SJSA1 (cell line): ENCODE measurements at places on chromosomes 6 and 20. TPM values are rescaled to one million over a fixed set of nuclear protein-coding genes. Genes with fewer than 3 reads are reported as not detected.
A peak's percentile ranks its signal among the peaks of the same experiment; 100 is the strongest.

DNA sequence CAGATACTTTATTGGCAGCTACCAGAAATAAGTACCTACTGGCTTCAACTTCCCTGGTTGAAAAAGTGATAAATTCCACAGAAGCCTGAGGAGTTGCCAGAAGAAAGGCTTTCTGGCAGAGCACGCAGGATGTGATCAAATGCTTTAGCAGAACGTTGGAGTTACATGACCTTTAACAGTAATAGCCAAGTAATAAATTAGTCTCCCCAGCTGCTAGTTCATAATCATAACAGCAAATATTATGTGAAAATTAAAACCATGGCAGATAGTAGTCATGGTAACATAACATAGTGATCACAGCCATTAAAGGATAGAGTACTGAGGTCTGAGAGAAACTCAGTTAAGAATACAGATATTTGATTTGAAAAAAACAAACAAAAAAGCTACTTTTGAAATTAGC is 567.7 kb downstream of the ADGRB3 start:
- H3K27ac ChIP-seq = no peak overlapping the region
- no peak overlapping the region for H3K4me3 ChIP-seq
- no peaks in the 10 kb centered on the region for H3K27me3 ChIP-seq
- DNase-seq = no peak
- no peaks in the 10 kb centered on the region for H3K4me1 ChIP-seq
- H3K36me3 ChIP-seq = no peaks in the 10 kb centered on the region

DNA sequence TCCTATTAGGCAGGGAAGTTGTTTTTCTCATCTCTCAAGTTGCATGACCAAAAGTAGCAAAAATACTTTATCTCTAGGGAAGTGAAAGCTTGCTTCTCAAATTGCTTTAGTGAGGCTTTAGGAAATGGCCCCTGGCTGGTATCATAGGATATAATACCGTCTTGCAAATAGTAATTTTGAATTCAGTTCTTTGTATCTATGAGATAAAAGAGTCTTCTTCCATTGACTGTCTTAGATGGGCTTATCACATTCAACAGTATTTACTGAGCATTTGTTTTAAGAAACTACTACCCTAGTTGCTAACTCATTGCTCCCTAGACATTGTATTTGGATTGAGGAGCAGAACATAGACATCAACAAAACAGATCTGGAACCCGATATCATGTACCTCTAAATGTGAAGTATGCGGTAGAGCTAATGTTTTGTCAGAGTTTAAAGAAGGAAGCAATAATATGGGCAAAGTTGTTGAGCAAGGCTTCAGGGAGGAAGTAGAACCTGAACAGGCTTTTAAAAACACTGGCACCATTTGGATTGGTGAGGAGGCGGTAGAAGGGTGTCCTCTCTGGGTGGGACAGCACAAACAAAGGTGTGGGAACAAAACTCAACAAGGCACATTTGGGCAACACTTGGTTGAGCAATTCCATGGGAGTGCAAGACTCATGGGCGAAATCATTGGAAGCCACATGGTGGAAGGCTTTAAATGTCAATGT is 101.5 kb downstream of the SGK1 start:
- no peak overlapping the region for H3K27ac ChIP-seq
- no peak for DNase-seq
- H3K4me1 ChIP-seq = no peaks in the 10 kb centered on the region
- H3K36me3 ChIP-seq = no peaks in the 10 kb centered on the region

DNA sequence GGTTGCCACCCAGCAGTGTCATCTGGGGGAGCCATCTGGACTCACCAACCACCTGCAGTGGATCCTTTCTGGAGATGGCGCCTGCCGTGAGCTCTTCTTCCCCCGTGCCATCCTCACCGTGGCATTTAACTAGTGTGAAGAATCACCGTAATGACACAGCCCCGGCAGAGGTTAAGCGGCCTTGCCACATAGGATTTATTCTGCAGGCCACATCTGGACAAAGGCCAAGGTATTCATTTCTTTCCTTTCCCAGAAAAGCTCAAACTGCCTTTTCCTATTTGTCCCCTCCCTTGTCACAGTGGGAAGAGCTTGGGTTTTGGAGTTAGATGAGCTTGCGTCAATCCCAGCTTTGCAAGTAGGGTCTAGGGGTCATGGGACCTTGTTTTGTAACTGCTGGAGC is 88.4 kb downstream of the PXDC1 start:
- no peak for DNase-seq
- H3K36me3 ChIP-seq = no peaks in the 10 kb centered on the region
- H3K27ac ChIP-seq = no peak overlapping the region
- no peak overlapping the region for H3K4me3 ChIP-seq

GRCh38 chr6:15320693-15321092 is 74.8 kb downstream of the JARID2 start:
- no peak for DNase-seq
- no peaks in the 10 kb centered on the region for H3K27me3 ChIP-seq
- H3K27ac ChIP-seq = no peak overlapping the region
- peaks cover 37% of the 10 kb centered on the region for H3K4me1 ChIP-seq
- no peaks in the 10 kb centered on the region; the same call in 1 of the 2 replicates for H3K36me3 ChIP-seq

DNA sequence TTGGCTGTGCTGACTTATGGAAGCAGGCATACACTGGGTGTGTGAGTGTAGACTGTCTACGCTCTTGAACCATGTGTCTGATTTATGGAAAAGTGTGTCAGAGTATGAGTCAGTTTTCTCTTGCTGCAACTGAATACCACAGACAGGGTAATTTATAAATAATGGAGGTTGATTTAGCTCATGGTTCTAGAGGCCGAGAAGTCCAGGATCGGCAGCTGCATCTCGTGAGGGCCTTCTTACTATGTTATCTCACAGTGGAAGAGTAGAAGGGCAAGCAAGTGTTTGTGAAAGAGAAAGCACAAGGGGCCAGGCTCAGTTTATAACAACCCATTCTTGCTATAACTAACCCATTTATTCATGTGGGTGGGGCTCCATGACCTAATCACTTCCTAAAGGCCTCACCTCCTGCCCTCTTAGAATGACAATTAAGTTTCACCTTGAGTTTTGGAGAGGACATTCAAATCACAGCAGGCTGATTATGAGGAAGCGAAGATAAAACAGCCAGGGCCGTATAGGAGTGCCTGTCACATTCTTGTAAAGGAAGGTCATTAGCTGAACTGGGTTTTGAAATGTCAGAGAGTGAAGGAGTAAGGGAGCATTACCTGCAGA is 6.7 kb downstream of the GPR31 start:
- no peak for DNase-seq
- no peaks in the 10 kb centered on the region for H3K4me1 ChIP-seq
- no peak overlapping the region for H3K27ac ChIP-seq
- no peaks in the 10 kb centered on the region for H3K36me3 ChIP-seq

DNA sequence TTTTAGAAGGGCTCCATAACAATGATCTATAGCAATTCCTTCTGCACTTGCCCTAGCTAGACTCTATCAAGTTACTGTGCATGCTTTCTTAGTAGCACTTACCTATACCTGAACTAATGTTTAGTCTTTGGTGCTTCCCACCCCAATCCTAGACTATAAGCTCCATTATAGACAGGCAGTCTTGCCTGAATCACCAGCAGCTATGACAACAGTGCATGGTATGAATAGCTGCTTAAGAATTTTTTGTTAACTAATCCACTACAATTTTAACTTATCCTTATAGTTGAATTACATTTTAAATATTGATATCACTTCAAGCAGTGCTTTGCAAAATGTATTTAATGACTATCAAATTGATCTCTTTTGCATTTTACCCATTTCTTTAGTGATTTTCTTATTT is 164.3 kb downstream of the RPS12 start:
- DNase-seq = no peak
- no peak overlapping the region for H3K27ac ChIP-seq
- no peak overlapping the region for H3K4me3 ChIP-seq
- no peaks in the 10 kb centered on the region for H3K36me3 ChIP-seq

DNA sequence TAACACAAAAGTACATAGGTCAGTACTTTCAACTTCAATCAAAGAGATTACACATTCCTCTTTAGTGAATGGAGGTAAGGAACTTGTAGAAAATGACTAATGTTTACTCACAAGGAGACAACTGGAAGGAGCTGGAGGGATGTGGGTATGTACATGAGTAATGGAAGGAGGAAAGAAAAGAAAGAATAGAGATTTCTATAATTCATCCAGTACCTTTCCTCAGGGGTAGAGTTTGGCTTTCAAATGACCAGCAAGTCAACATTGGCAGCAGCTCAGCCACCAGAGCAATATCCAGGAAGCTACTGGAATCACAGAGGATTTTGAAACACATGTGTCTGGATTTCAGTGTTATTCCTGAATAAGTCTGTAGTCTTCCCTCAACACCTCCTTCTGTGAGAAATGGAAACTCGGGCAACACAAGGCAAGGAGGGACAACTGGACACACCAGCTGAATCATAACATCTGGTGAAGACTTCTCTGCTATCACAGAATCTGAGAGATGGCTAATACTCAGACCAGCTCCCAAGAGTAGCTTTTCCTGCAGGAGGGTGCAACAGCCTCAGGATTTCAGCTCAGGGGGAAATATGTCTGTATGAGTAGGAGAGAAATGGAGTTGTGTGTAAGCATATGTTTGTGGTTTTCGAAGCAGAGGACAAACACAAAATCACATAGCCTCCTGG is 98.8 kb downstream of the HAO1 start:
- no peak overlapping the region for H3K4me3 ChIP-seq
- H3K27me3 ChIP-seq = no peaks in the 10 kb centered on the region
- H3K4me1 ChIP-seq = peaks cover 18% of the 10 kb centered on the region
- H3K27ac ChIP-seq = peak overlapping the region; percentile 60
- no peaks in the 10 kb centered on the region for H3K36me3 ChIP-seq
- peak; percentile 30 for DNase-seq

DNA sequence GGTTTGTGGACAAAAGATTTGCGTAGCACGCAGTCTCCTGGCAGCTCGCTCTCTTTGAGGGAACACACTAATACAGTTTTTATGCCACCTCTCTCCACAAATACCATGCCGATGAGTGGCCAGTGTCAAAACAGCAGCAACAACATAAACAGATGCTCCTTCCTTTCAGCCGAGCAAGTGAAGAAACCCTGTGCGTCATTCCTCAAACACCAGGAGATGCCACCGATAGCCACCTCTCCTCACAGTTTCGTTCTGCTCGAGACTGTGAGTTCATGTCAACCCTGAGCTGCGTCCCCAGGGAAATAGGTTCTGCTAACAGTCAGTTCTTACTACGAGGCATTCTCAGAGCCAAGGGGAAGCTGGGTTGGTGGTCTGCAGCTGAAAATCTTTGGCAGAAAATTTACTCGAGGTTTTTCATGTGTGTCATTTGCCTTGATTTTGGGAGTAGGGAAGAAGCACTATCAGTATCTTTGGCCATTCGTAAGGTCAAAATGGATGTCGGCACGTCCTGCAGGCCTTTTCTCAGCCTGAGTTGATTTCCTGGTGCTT is 59.9 kb downstream of the EYA2 start:
- no peaks in the 10 kb centered on the region for H3K36me3 ChIP-seq
- H3K4me1 ChIP-seq = peaks cover 51% of the 10 kb centered on the region
- no peaks in the 10 kb centered on the region for H3K27me3 ChIP-seq
- peak; percentile 96 for DNase-seq
- peak overlapping the region; percentile 91 for H3K27ac ChIP-seq

DNA sequence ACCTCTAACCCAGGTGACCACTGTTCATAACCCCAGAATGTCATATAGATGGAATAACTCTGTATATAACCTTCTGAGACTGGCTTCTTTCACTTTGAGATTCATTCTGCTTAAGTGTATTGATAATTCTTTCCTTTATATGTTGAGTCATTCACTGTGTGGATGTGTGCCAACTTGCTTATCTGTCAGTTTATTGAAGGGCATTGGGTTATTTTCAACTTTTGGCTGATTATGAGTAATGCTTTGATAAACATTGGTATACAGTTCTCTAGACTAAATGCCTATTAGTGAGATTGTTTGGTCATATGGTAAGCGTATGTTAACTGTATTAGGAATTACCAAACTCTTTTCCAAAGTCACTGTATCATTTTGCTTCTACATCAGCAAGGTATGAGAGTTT is 453.4 kb upstream of the SPTLC3 start:
- H3K4me1 ChIP-seq = no peaks in the 10 kb centered on the region
- H3K27me3 ChIP-seq = no peaks in the 10 kb centered on the region
- H3K36me3 ChIP-seq = no peaks in the 10 kb centered on the region
- no peak overlapping the region for H3K27ac ChIP-seq
- H3K4me3 ChIP-seq = no peak overlapping the region
- DNase-seq = no peak

DNA sequence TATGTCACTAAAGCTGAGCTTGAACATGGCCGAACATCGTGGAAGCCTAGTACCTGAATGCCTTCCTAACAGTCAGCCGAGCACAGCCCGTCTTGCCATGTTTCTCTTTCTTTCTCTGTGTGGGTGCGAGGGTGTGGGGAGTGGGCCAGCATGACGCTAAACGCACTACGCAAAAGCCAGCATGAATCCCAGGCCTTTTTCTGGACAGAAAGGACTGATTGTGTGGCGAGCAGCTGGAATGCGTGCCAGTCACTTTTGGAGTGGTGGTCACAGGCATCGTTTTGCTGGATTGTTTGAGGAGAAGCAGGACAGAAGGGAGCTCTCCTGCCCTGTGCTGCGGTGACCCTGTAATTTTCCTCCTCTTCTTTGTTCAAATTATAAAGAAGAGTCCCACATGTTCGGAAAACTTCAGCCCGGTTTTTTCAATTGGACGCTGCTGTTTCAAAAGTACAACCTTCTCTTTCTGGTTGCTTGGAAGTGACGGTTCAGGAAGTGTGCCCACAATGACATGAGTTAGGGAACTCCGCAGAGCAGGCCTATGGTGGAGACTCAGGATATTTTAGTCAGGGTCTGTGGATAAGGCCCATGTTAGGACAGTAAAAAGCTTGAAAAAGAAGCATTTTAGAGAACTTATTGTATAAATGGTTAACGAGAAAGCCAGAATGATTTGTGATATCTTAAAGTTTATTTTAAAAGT is 54.3 kb downstream of the PDE7B start:
- H3K36me3 ChIP-seq = no peaks in the 10 kb centered on the region
- H3K27ac ChIP-seq = no peak overlapping the region
- no peak overlapping the region for H3K4me3 ChIP-seq
- no peak for DNase-seq
- no peaks in the 10 kb centered on the region for H3K27me3 ChIP-seq

- H3K36me3 ChIP-seq = no peaks in the 10 kb centered on the region
- H3K27ac ChIP-seq = no peak overlapping the region
- DNase-seq = no peak
- H3K4me1 ChIP-seq = peaks cover 31% of the 10 kb centered on the region
- no peaks in the 10 kb centered on the region for H3K27me3 ChIP-seq
These were observed 1.3 kb downstream of the CCN5 start for GRCh38 chr20:44716309-44717106.

GRCh38 chr20:46683939-46684750 is 5.1 kb downstream of the TP53RK start:
- no peak for DNase-seq
- H3K27me3 ChIP-seq = no peaks in the 10 kb centered on the region
- H3K27ac ChIP-seq = no peak overlapping the region
- peaks cover 7% of the 10 kb centered on the region for H3K4me1 ChIP-seq

- DNase-seq = no peak
- no peak overlapping the region for H3K4me3 ChIP-seq
- H3K27me3 ChIP-seq = no peaks in the 10 kb centered on the region
- no peaks in the 10 kb centered on the region for H3K36me3 ChIP-seq
These were observed 72.5 kb downstream of the DZANK1 start for GRCh38 chr20:18394363-18394762.

GRCh38 chr20:16271450-16271849 is 301.8 kb downstream of the KIF16B start:
- no peaks in the 10 kb centered on the region for H3K36me3 ChIP-seq
- no peaks in the 10 kb centered on the region for H3K4me1 ChIP-seq
- no peak overlapping the region for H3K27ac ChIP-seq
- H3K4me3 ChIP-seq = no peak overlapping the region
- no peak for DNase-seq
- no peaks in the 10 kb centered on the region for H3K27me3 ChIP-seq

CDSN gene
- total RNA-seq = not detected in 2 replicates

CRIP3 gene
- not detected in 2 replicates for total RNA-seq

RNF217 gene
- 14.8 and 16.8 TPM in 2 replicates for total RNA-seq

RWDD1 gene
- 66.2 and 93.5 TPM in 2 replicates for total RNA-seq

ABCC10 gene
- 10.9 and 11.3 TPM in 2 replicates for total RNA-seq
